ENCODE measurements at places on chromosomes 6 and 20.

DNA sequence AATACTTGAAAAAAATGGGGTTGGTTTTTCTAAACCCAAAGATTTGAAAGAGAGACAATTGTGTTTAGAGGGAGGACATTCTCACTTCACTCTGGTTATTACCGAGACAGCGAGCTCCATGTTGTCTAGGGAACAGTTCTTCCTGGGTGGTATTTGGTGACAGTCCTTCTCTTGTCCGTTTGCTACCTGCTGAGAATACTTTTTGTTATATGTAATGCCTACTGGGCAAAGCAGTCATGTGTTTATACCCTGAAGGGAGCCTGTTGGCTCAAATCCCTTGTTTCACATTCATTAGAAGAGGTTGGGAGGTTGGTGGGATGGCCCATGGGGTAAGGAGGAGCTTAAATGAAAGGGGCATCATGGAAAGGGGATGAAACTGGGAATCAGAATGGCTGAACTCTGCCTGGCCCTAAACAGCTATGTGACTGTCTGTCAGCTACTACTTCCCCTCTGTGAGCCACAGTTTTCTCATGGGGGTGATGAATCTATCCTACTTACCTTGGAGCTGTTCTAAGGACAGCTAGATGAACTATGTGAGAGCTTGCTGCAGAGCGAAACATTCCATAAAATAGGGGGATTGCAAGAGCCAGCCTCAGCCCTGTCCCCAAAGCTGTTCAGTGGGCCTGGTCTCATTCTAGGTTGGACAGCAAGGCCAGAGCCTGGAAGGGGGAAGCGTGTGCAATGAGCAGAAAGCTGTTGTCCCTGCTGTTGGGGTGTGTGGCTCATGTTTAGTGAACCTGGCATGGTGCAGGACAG is 43.5 kb downstream of the FNDC1 start:
- peak; percentile 78 for DNase-seq

DNA sequence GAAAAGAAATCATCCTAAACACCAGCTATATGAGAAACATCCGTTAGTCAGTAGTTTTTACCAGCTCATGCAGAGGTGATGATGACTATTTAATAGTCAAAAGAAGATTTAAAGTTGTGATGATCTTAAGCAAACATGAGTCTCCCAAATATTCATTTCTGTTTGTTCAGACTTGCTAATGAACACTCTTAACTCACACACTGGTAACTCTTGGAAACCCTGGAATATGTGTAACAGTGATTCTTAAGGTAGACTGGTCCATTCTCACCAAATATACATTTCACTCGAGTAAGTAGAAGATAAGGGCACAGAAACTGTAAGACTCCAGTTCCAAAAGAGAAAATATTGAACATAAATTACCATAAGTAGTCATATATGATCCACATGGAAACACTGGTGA is 29.1 kb downstream of the RSPO3 start:
- DNase-seq, result no peak

GRCh38 chr6:120764312-120764711 is 570.0 kb downstream of the TBC1D32 start:
- no peak for DNase-seq

- DNase-seq, result no peak
Observed at GRCh38 chr6:71463061-71463460, 174.4 kb downstream of the OGFRL1 start.

DNA sequence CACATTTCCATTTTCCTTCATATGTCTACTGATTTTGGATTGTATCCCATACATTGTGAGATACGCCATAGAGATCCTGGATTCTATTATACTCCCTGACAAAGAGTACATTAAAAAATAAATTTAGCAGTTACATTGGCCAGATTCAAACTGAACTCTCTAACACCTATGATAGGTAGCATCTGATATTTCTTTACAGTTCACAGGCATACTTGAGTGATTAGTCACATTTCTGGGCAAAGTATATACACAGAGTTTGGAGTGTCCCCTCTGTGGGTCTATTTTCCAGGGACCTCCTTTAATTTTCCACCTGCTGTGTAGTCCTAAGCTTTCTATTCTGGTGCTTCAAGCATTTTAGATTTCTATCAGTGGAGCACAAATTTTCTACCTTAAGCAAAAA is 96.4 kb downstream of the TBC1D32 start:
- no peak for DNase-seq

- no peak for DNase-seq
Observed at GRCh38 chr6:15366003-15366535, 120.2 kb downstream of the JARID2 start.

- DNase-seq, result no peak
Observed at GRCh38 chr6:159301810-159302593, 132.8 kb downstream of the FNDC1 start.

GRCh38 chr6:144362042-144363018 is 77.2 kb downstream of the UTRN start:
- DNase-seq, result no peak

GRCh38 chr6:53295176-53295575 is 53.6 kb downstream of the ELOVL5 start:
- DNase-seq, result no peak

- DNase-seq, result no peak
Observed at GRCh38 chr6:107355659-107356058, 103.7 kb downstream of the PDSS2 start.

DNA sequence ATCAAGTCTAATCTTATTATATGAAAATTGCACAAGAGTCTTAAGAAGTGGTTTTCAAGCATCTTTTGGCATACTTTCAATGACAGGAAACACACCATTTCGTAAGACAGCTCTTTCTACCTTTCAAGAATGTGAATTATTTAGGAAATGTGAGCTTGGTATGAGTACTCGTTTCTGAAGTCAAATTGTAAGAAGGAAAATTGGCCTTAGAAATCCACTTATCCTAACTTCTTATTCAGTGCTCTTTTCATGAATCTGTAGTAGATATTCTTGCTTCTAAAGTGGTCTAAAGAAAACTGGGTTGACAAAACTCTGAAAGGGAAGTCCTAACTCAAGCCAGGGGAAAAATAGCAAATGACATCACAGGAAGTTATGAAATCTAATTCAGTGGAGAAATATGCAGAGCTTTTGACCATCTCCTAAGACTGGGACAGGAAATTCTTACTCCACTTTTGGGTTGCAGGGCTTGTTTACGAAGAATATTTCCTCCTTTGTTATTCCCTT is 38.5 kb upstream of the OGFRL1 start:
- DNase-seq, result peak; percentile 65

- no peak for DNase-seq
Observed at GRCh38 chr20:59611286-59611685, 6.9 kb downstream of the PHACTR3 start.

- no peak for DNase-seq
Observed at GRCh38 chr6:104612541-104612940, 247.2 kb downstream of the HACE1 start.

DNA sequence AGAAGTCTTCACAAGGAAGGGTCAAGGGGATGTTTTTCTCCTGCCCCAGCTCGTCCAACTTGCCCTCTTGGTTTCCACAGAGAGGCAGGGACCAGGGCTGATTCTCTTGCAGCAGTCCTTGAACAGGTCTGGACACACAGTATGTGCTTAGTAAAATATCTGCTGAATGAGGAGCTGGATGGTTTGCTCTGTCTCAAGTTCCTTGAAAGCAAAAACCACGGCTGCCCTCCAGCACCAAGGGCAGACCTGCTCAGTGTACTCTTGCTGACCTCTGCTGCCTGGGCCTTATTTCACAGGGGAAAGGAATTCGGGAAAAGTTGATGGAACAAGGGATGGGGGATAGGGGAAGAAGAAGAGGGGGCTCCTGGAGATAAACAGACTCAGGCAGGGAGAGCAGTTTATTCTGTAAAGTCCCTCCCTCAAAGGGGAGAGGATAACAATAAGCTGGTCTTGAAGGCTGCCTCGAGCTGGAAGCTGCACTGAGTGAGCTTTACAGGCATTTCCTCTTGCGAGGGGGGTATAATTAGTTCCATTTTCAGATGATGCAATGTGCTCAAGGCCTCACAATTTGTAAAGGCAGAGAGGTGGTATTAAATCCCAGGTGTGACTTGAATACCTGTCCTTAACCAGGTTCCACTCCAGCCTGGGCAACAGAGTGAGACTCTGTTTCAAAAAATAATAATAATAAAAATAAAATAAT is 10.3 kb downstream of the KCNK5 start:
- DNase-seq, result no peak

DNA sequence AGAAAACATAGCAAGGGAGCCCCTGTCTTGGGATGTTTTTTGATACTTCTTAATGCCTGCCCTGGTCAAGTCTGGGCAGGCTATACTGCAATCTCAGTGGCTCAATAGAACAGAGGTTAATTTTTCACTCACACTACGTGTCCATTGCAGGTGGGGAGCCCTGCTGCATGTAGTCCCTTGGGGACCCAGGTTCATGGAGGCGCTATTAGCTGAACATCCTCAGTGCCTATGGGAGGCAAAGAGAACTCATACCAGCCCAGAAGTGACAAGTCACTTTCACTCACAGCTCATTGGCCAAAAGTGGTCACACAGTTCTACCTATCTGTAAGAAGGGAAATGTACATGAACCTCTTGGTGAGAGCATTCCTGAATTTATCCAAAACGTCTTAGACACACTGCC is 23.2 kb downstream of the CGA start:
- DNase-seq, result no peak

DNA sequence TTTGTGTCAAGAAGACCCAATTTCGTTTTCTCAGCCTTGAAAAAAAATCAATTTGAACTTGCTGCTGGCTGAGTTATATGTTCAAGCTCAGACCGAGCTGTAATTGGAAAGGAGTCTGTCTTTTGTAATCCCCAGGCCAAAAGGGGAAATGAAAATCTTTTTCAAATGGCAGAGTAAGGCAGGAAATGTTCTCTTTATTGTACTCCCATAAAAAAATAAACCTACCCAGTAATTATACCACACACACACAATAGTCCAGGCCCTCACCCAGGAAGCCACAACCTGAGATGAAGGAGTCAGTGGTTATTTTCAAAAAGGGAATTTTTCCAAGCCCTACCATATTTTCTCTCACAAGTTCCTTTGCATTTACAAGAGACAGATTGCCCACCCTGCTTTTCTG is 45.3 kb downstream of the CLIC5 start:
- no peak for DNase-seq

GRCh38 chr6:139764498-139764986 is 390.1 kb upstream of the CITED2 start:
- DNase-seq, result peak; percentile 47

DNA sequence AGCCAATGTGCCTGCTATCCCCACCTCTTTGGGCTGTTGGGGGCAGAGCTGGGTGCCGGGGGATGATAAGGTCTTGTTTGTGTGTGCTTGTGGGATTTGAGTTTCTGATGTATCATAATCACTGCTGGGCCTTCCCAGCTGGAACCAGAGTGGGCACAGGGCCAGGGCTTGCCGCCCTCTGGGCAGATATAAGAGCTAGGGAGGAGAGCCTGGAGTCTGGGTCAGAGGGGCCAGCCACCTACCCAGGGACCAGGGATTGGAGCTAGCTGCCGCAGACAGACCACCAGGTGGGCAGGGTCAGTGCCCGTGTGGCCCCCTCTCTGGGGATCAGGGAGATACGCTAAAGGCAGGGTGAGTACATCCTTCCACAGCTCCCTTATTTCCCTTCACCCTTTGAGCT is 3.1 kb upstream of the TLDC2 start:
- DNase-seq, result peak; percentile 65

DNA sequence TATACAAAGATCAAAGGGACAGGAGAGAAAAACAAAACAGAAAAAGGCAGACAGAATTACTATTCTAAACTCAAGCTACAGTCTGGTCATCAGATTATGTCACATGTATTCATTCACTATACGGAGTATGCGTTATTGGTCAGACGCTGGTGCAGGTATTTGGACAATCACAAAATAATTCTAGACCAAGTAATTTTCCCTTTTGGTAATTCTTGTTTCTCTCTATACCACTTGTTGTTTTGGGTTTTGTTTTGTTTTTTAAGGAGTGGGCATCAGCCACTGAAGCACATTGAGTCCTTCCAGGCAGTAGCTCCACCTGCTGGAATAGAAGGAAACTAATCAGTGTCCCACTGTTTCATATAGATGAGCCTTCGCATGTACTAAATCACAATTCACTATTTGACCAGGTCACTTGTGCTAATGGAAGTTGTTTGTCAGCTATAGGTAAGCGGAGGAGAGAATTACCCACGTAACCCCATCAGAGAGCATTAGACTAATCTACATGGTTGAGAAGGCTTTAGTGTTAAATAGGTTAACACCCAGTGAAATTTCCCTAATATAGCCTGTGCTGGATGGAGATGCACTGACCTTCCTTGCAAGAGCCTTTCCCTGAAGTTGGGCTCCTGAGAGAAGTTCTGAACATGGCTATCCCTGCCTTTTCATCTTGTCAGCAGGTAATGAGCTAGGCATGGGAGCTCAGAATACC is 77.9 kb downstream of the TNFAIP3 start:
- no peak for DNase-seq

GRCh38 chr6:136113736-136114173 is 136.4 kb downstream of the MTFR2 start:
- peak; percentile 71 for DNase-seq

DNA sequence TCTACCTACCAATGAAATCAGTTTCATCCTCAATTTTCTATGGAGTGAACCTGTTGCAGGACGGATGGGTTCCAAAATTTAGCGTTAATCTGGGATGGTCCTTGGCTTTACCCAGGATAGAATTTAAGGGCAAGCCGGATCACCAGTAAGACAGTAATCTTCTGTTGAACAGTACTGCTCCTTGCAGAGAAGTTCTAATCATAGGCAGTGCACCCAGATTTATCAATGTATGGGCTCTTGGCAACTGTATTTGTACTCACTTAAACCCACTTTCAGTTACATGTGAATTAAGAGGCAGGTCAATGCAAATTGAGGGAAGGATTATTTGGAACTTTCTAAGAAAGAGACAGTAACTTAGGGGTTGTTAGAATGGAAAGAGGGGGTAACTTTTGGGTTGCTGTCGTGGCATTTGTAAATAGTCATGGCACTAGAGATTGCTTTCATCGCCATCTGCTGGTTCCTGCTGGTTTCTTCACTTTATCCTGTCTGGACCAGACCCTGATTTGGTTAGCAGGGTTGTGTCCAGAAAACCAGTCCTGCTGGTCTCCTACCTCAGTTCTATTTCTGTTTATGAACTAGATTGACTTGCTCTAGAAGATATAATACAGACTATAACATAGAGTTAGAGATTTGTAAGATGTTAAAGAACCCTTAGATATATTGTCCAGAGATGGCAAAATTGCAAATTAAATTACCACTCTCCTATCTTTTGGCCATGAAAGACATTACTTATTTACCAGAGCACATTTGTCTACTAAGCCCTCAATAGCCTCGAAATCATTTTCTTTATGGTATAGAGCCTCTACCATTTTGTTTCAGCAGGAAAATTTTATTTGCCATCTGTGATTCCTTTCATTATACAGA is 646.3 kb downstream of the UTRN start:
- DNase-seq, result no peak

DNA sequence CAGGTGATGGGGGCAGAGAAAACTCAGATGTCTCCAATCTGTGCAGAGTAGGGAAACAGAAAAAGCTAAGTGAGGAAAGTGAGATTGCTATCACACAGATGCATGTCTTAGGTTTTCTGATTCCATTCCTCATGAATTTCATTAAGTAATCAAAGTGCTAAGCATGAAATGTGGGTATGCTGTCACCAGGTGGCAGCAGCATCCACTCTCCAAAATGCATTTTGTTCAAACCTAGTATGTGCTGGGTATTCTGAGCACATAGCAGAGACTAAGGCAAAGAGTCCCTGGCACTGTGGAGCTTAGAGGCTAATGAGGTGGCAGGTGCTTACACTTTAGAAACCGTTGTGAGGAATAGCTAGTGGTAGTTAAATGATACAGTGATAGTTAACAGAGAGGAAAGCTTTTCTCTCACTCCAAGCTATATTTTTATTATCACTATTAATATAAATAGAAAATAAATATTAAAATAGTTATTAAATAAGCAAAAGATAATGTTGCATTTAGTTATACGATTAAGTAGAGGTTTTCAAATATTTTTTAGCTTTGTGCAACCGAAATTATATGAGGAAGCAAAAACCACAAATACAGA is 179.5 kb downstream of the CDH26 start:
- peak; percentile 58 for DNase-seq

Data from osteoblast (primary cell).